HT1080 (cell line): ENCODE measurements at places on chromosomes 12 and 14. TPM values are rescaled to one million over a fixed set of nuclear protein-coding genes. Genes with fewer than 3 reads are reported as not detected.

- no peak for DNase-seq
Observed at GRCh38 chr12:124722878-124723277, 140.8 kb downstream of the SCARB1 start.

MPHOSPH9 gene
- 42.1 and 45.9 TPM in 2 replicates for total RNA-seq

GRCh38 chr12:19572920-19573558 lies 133.7 kb downstream of the AEBP2 start:
- peak; percentile 46 for DNase-seq

- DNase-seq: no peak
Observed at GRCh38 chr12:101855364-101855884, 22.0 kb upstream of the DRAM1 start.

GRCh38 chr12:89551747-89552146 lies 25.9 kb upstream of the POC1B start:
- DNase-seq: no peak

DNA sequence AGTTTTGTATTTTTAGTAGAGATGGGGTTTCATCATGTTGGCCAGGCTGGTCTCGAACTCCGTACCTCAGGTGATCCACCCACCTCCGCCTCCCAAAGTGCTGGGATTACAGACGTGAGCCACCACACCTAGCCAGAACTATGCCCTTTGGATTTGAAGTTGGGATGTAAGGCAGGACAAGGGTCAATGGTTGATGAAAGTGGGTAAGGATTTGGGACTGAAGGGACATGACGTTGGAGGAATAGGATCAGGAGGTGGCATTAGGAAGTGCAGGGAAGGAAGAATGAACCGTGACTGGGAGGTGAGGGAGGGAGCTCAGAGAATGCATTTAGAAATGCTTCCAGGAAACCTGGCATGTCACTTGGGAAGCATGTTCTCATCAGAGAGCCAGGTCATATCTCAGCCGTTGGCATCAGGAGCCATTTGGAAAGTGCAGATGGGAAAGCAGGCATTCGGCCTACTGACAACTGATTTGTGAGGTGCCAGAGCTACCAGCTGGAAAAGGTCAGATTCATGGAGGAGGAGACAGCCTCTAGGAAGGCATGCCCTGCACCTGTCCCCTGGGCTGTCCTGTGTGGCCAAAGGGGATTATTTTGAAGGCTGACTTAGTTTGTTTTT lies 2.2 kb downstream of the CRADD start:
- no peak for DNase-seq

GRCh38 chr14:31026077-31026449 lies at the start of gene STRN3:
Gene STRN3, minus strand, starts transcription at chr14:31026379. Its CDS starts 194 bp downstream, at chr14:31026185.
- no peak for DNase-seq

GALNT9 gene
- total RNA-seq: 0.30 TPM in 1 of 2 replicates, not detected in the other

TMEM117 gene
- 5.3 and 12.7 TPM in 2 replicates for total RNA-seq

GCN1 gene
- 107 and 112 TPM in 2 replicates for total RNA-seq

SYNE3 gene
- 2.3 and 2.4 TPM in 2 replicates for total RNA-seq

GRCh38 chr12:122137681-122138080 lies 36.3 kb downstream of the IL31 start:
- DNase-seq: no peak

SCARB1 gene
- total RNA-seq: 18.6 and 19.5 TPM in 2 replicates

DNA sequence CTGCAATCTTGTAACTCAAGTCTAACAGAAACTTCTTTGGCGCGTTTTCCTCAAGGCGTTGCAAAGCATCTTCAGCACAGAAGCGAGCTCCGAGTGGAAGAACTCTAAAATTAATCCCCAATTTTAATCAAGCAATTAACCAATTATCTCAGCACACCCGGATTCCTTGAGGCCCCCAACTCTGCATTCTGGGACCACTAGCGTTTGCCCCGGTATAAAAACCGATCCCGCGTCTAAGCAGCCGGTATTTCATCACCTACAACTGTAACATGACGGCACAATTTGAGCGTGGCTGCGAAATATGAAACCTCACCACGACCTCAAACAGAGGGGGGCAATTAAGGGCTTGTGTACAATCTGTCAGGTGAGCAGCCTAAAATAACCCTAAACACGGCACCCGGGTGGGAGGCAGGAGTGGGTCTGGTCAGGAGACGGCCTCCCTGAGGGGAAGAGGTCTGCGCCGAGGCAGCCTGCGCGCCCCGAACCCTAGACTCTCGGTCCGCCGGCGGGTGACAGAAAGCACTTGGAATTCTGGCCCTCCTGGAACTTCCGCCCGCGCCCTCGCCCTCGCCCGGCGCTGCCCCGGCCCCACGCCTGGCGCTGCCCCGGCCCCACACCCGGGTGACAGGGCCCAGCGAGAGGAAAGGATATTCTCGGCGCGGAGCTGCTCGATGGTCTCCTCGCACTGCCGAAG lies 594 bp downstream of the ZCCHC8 start:
- DNase-seq: peak; percentile 48
